Cerebellar nuclear complex (tissue), 1 donor: ENCODE measurements at places on chromosomes 1 and 21.

DNA sequence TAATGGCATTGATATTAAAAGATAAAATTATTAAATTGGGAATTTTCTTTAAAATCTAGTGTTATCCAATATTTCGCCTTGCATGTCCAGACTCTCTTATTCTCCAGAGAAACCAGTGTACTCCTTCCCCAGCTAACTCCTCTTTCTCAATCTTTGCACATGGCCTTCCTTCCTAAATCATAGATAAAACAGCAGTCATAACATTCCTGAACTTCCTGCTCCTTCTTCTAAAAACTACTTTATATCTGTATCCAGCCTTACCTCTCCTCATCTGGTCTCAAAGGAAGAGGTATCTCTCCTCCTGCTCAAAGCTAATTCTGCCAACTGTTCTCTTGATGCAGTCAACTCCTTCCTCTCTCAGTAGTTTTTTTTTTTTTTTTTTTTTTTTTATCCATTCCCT is 39.5 kb upstream of the NEK7 start:
- DNase-seq = no peak

GRCh38 chr21:35043549-35043948 is 5.6 kb downstream of the RUNX1 start:
- DNase-seq = no peak

GRCh38 chr1:63533931-63534330 is 10.6 kb downstream of the EFCAB7 start:
- DNase-seq = no peak

DNA sequence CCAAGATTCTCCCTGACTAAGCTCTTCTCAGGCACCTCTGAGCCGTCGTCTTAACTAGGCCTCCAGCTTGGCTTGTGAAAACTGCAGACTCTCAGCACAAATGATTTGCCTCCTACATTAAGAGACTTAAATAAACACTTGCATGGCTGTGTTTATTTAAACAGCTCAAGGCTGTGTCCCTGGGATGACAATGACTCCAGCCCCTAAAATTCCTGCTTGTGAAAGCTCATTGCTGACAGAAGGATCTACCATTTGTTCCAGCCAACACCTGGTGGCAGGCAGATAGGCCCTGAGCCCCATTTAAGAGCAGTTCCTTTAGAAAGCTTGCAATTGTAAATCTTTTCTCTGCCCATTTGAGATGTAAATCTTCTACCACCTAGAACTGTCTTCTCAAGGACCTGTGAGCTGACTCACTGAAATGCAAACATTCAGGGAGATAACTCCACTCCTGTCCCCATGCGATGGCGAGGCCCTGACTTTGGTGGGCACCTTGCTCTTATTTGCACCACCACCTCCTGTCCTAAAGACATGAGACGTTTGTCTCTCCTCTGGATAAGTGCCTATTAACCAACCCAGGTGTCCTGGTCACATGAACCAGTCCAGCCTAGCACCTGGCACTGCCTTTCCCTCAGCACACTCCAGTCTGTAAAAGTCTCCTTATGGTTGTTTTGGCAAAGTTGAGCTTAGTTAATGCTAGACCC is 15.1 kb upstream of the PCP4 start:
- DNase-seq = no peak

DNA sequence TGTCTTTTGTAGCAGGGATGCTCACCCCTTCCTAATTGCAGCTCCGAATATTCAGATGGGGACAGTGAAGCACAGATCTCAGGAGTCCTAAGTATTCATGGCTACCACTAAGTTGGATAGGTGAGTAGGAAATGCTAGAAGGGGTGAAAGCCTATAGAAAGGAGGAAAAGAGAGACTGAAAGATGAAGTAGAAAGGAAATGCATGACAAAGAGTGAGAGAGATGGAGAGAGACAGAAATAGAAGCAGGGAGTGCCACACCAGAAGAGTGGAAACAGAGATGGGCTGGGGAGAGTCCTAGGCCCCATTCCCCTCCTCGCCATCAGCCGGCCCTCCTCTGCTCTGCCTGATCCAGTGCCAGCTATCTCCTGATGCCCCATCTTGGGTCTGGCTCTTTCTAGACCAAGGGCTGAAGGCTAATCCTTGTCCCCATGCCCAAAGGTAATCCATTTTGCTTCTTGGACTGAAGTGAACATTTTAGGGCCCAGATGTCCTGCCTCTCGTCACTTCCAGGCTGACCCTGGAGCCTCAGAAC is 2.0 kb downstream of the PEA15 start:
- DNase-seq = no peak

DNA sequence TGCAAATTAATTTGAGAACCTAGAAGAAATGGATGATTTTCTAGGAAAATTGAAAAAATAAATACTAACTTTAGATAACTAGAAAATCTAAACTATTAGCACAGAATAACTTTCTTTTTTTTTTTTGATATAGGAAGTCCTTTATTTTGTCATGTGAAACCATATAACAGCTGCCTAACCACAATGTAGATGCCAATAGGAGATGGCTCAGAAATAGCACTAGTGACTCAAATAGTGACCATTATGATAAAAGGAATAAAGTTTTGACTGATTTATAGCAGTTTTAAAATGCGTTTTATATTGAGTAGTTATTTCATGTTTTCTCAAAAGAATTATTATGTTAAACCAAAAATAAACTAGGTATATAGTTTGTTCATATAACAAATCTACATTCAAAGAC is 158.0 kb upstream of the CACYBP start:
- DNase-seq = no peak

DNA sequence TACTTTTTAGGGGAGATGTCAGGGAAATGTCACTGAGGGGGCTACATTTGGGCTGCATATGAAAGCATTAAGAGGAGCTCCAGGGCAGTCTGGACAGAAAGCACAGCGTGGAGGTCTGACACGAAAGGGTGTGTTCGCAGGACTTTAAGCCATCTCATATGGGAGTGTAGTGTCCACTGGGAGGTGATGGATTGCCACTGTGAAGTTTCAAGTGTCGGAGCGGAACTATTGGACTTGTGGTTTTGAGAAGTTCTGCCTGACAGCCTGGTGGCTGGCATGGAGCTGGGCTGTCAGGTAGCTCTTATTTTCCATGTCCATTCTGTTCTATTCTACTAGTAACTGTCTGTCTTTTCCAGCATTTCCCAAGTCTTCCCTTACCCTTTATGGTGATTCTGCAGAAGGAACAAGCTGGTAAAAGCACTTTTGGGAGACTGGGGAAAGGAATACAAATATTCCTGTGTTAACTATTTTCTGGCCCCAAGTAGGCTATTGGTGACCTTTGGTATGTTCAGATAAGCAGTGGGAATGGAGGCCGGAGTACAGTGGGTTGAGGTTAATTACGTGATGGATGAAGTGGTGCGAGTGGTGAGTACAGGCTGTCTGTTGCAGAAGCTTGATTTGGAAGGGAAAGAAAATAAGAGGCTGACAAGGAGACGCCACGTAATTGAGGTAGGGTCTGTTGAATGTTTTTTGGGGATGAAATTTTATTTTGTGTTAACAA is 19.3 kb downstream of the B3GALT5 start:
- DNase-seq = no peak

GRCh38 chr1:169491845-169492281 is 6.1 kb upstream of the SLC19A2 start:
- no peak for DNase-seq

GRCh38 chr1:33365560-33365997 is 44.7 kb upstream of the A3GALT2 start:
- DNase-seq = peak; percentile 42

- no peak for DNase-seq
These were observed 6.0 kb downstream of the TFF1 start for GRCh38 chr21:42360317-42360716.

DNA sequence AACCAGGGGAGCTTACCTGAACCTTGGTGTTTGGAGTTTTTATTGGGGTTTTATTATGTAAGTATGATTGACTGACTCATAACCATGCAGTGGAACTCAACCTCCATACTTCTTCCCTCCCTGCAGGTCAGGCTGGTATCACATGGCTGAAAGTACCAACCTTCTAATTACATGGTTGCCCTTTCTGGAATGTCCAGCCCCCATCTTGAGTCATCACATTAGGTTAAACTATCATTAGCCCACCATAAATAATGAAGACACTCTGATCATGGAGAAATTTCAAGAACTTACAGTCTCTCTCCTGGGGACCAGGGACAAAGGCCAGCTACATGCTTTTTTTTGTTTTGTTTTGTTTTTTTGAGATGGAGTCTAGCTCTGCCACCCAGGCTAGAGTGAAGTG is 19.2 kb upstream of the DPH5 start:
- DNase-seq = no peak

DNA sequence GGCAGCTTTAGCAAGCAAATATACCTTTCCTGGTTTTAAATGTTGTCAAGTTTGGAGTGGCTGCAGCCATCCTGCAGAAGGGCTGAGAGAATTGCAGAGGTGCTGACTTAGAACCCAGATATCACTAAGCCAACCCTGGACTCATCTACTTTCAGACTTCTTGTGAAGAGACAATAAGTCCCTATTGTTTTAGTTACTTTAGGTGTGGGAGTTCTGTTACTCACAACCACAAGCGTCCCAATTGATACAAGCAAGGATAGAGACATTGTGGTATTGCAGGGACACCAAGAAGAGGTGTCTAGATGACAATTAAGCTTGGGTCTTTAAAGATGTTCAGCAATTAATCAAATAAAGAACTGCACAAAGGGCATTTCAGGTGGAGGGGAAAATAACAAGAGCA is 8.8 kb upstream of the ETV3 start:
- no peak for DNase-seq

- no peak for DNase-seq
These were observed 36.7 kb downstream of the ZNF695 start for GRCh38 chr1:246971090-246971721.

- DNase-seq = no peak
These were observed 24.0 kb downstream of the SCMH1 start for GRCh38 chr1:41218152-41218551.

- DNase-seq = no peak
These were observed 4.7 kb downstream of the MR1 start for GRCh38 chr1:181038399-181038873.

- no peak for DNase-seq
These were observed 163.8 kb downstream of the BACH1 start for GRCh38 chr21:29462479-29462878.

DNA sequence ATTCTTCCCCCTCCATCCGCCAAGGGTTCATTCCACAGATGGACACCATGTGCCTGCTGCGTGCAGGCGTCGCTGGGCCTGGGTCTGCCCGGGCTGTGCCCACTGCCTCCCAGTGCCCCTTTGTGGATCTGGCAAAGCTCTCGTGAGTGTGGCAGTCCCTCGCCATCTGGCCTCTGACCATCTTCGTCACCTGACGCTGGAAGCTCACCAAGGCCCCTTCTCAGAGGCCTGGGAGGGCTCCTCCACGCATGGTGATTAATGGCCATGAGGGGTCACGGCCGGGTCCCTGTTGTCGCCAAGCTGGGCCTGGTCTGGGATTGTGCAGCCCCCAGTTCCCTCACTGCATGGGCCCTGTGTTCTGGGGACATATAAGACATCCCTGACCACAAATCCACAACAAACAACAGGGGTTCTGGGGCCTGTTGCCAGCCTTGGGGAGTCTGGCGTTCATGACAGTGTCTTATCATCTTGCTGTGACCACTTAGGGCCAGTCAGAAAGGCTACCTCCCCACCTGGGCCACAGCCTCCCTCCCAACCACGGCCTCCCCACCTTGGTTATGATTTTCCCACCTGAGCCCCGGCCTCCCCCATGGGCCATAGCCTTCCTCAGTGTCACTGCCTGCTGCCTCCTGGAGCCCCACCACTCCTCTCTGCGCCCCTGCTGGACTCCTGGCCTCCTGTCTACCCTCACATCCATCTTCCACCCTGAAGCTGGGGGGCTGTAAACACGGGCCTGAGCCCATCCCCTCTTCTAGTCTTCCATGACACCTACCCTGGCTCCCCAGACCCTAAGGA is 27.9 kb downstream of the SLC45A1 start:
- no peak for DNase-seq

- DNase-seq = no peak
These were observed 63.2 kb downstream of the SIK1 start for GRCh38 chr21:43363506-43364260.

DNA sequence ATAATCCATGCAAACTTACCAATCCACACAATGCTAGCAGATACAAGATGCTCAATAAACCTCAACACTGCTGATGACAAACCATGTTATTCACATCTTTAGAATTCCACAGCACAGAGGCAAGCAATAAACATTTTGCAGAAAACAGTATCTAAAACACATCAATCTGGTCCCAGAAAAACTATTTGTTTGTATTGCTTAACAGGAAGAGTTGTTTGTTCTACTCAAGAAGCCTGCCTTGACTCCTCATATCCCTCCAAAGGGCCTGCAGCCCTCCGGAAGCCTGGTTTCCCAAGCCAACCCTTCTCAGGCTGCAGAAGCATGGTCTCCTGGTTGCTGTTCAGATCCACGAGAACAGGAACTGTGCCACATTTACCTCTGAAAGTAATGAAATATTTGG is 139.7 kb downstream of the RERE start:
- no peak for DNase-seq

DNA sequence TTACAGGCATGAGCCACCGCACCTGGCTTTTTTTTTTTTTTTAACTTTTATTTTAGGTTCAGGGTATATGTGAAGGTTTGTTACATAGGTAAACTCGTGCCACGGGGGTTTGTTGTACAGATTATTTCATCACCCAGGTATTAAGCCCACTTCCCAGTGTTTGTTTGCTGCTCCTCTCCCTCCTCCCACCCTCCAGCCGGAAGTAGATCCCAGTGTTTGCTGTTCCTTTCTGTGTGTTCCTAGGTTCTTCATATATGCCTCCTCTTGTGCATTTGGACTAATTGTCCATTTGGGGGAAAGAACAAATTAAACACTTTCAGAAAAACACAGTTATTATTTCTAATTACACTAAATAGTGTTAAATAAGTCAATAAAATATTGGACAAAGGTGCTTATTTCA is 1.1 kb upstream of the SLC2A7 start:
- no peak for DNase-seq

DNA sequence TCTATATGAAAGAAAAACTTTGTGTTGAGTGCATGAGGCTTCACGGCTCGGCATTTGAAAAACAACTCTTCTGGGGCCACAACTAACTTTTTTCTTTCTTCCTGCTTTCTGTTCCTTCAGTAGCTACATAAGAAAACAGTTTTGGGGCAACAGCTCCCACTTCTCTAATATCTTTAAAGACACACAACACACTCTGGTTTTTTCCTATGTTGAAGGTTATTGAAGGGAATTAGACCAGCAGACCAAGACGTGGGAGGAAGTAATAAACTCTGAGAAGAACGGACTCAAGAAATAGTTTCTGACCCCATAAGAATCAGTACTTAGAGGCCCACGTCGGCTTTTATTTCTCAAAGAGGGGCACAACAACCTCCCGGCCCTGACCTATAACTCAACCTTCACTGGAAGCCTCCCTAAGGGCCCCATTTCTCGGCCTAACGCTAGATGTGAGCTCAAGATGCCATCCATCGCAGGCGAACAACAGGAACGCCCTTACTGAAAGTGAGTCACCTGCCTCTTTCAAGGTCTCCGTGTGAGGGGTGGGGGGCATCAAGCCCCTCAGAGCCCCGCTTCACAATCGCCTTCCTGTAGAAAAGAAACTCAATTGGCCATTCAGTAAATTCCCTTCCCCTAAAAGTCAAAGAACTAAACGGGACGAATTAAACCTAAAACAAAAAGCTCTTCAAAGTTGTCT is 844 bp downstream of the ZMYM6 start:
- no peak for DNase-seq

DNA sequence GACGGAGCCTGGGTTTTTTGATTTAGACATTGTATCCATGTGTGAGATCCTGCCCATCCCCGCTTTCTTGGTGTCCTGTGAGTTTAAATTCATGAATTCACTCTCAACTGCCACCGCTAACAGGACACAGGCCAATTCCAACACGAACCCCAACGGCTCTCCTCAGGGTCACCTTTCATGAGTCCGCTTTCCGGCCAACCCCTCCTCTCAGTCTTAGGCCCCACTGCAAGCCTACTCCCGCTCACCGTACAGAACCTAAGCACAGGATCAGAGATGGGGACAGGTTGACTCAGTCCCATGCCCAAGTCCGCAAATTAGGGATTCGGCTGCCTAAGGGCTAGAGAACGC is 238 bp upstream of the SCP2 start:
- no peak for DNase-seq
